SW 1271 (cell line): ENCODE measurements at places on chromosomes 7 and 10.

- no peak for DNase-seq
Measured at GRCh38 chr7:134619627-134620331, 26.9 kb upstream of the BPGM start.

DNA sequence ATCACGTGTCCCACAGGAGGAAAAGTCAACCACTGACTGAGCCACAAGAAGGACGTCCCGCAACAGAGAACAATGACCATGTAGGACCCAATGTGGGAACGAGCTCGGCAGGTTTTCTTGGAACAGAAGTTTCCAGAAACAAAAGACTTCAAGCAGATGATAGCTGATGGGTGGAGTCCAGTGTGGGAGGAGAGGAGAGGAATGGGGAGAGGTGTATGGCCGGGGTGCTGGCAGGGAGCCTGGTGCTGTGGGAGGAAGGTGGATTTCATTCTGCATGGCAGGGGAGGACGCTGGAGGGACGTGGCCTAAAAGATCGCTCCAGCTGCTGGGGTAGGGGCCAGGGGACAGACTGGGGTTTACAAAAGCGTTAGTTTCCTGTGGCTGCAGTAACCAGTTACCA is 48.5 kb upstream of the LMTK2 start:
- no peak for DNase-seq

DNA sequence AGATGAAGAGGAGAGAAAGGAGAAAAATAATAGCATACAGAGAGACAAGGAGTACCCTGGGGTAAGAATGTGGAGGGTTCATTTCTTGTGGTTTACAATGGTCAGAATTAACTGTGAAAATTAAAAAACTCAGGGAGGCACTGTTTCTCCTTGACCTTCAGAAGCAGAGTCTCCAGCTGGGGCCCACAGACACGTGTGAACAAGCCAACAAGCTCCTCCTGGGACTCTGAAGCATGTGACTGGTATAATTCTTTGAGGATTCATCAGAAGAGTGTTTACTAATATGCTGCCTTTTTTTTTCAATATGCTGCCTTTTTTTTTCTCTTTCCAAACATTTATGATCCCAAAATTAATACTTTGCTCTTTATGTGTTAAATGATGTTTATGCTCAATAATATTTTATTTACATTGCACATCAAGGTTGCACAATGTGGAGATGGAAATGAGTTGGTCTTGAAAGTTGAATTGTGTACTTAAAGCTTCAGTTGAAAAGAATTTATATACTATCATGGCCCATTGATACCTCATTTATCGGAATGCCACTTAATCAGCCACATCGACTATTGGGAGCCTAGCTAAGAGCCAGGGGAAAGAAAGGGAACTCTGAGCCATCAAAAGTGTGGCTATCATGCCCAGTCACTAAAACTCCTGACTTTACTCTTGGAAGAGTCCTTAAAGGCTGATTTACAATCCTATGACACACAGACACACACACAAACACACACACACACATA is 134.7 kb upstream of the RHOBTB1 start:
- DNase-seq = no peak

GRCh38 chr10:63528084-63528744 is 7.0 kb downstream of the REEP3 start:
- DNase-seq = no peak

GRCh38 chr10:62045765-62046521 is 144.4 kb downstream of the ARID5B start:
- DNase-seq = no peak

- DNase-seq = peak; percentile 83
Measured at GRCh38 chr7:32658034-32658433, 162.7 kb downstream of the AVL9 start.

GRCh38 chr7:101486433-101487104 is 123.9 kb downstream of the COL26A1 start:
- DNase-seq = no peak

- DNase-seq = no peak
Measured at GRCh38 chr10:97805096-97805884, 33.5 kb upstream of the SFRP5 start.

GRCh38 chr10:76352300-76352699 is 920.9 kb downstream of the LRMDA start:
- peak; percentile 24 for DNase-seq

DNA sequence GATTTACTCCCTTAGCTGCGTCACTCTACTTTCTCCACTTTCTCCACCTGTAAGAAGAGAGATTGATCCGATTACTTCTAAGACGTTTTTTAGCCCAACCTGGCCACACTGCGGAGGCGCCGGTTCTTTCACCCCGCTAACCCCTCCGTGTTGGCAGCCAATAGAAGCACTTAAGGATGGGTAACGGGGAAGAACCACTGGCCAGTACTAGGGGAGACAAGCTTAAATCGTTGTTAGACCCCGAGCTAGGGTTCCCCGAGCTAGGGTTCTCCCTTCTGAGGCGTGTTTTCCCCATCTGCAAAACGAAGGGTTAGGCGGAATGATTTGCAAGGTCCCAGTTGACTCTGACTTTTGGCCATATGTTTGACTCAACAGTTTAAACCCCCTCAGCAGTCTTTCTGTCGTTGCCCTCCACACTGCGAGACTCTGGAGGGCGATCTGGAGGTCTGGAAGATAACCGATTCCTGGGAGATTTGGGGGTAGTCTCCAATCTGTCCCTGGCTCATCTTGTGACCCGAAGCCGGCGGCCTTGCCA is 644 bp downstream of the UMAD1 start:
- DNase-seq = peak; percentile 68

- DNase-seq = peak; percentile 43
Measured at GRCh38 chr10:97210543-97210960, 24.8 kb upstream of the SLIT1 start.
